NCI-H1048 (cell line): ENCODE measurements at places on chromosomes 2 and 18.

- no peak for DNase-seq
Observed at GRCh38 chr18:38572554-38573111, 1007.0 kb upstream of the CELF4 start.

DNA sequence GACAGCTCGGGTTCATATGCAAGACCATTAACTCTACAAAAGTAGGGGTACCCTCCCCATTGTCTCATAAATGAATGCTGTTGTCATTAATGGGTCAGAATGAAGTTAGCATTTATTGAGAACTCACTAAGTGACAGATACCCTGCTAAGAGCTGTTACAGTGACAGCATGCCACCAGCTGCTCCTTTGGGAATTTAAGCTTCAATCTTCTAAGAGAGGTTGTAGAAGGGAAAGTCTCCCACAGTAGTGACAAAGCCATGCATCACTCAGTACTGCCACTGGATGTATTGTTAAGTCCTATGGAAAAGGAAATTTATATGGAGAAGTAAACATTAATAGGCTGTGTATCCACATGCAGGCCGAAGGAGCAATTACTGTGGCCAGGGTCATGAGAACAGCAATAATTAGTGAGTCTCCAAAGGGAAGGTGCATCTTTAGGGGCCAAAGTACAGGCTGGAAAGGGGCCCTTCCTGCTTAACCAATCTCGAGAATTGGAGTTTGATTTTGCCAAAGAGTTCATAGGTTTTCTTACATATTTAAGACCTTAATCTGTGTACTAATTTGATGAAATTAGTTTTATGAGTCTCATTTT, 64.5 kb upstream of the FAM124B start:
- no peak for DNase-seq

DNA sequence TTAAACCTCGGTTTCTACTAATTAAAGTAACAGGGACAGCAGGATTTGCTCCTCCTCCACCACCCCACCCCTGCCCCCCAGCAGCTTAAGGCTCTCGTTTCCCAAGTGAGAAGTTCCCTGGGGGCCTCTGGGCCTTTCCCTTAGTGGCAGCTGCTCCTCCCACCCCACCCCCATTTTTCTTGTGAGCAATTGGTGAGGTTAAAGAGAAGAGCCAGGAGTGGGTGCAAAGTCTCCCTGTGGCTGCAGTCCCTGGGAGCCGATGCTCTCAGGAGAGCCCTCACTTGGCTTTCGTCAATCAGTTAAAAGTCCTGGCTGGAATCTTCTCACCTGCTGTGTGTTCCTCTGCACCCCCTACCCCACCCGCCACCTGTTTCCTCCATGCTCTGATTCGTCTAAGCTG, 48.7 kb upstream of the AGAP1 start:
- no peak for DNase-seq

- DNase-seq: no peak
Observed at GRCh38 chr2:224884188-224884587, 158.1 kb downstream of the DOCK10 start.

DNA sequence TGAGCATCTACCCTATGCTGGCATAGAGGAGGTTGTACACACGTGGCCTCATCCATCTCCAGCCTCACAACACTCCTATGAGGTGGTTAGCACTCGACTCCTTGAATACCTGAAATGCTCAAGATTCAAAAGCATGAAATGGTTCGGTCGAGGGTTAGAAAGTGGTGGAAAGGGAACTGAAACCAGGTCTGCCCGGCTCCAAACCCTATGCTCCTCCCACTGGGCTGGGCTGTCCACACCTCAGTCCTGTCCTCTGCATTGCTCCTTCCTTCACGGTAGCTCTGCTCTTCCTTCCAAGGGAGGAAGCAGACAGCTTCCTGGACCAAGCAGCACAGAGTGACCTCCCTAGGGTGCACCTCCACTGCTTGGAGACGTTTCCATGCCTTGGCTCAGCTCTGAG, 565.2 kb upstream of the ID2 start:
- DNase-seq: no peak

- DNase-seq: no peak
Observed at GRCh38 chr18:51399491-51400122, 202.1 kb upstream of the MEX3C start.

- no peak for DNase-seq
Observed at GRCh38 chr2:106115250-106115649, 78.9 kb downstream of the UXS1 start.

GRCh38 chr18:62069556-62069955, 117.3 kb downstream of the PIGN start:
- DNase-seq: no peak

DNA sequence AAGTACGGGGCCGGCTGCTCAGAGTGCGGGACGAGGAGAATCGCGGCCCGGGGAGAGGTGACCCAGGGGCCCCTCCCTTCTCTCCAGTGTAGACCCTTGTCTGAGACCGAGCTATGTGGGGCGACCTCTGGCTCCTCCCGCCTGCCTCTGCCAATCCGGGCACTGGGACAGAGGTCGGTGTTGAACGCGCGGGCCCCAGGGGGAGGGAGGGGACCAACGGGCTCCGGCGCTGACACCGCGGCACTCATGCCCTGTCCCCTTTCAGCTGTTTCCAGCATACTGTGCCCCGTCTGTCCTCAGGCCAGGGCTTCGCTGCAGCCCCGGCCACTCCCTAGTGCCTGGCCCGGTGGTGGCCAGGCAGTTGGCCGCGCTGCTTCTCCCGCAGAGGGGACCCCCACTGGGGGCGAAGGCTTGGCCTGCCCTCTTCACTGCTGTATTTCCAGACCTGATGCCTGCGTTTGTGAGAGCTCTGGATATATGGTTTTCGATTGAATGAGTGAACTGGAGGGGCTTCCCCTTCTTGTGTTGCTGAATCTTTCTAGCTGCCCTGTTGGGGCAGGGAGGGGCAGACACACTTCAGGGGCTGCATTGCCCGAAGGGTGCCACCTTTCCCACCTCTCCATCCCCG, 809 bp downstream of the DBI start:
- DNase-seq: no peak

GRCh38 chr2:112259509-112260294, 4.9 kb upstream of the ZC3H8 start:
- peak; percentile 43 for DNase-seq

DNA sequence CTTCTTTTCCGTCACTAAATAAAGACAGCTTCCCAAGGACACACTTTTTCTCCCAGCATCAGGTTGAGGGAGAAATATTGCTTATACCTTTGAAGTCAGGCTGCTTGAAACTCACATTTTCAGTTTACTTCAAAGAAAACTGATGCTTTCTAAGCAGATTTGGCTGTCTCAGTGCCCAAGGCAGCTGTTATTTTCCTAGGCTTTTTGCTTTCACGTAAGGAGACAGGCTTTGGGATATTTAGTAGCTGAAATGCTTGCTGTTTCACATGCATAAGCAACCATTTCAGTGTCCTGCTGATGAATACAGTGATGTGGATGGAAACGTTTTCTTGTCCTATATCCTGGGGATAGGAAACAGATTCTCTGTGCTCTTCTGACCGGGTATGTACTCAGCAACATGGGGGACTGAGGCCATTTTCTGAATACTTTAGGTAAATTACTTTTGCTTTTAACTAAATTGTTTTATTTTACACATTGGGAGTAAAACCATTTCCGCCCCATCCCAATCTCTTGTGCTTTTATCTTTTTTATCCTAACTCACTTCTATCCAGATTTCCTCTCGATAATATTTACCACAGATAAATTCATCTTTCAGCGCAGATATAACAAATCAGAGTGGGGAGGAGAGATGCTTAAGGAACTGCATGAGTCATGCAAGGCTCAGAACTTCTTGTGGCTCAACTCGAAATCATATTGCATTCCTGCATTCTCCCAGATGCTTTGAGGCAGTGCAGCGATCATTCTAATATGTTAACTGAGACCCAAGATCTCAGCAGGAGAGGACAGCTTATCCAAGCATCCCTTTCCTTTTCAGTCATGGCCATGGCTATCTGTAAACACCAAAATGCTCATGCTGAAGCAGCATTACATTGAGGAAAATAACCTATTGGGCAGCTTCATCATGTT, 22.2 kb downstream of the GALR1 start:
- no peak for DNase-seq

- no peak for DNase-seq
Observed at GRCh38 chr18:56563568-56563967, 74.8 kb downstream of the TXNL1 start.

GRCh38 chr18:48828691-48829442, 121.9 kb downstream of the SMAD7 start:
- no peak for DNase-seq

- no peak for DNase-seq
Observed at GRCh38 chr2:170258382-170258781, 80.4 kb downstream of the MYO3B start.

DNA sequence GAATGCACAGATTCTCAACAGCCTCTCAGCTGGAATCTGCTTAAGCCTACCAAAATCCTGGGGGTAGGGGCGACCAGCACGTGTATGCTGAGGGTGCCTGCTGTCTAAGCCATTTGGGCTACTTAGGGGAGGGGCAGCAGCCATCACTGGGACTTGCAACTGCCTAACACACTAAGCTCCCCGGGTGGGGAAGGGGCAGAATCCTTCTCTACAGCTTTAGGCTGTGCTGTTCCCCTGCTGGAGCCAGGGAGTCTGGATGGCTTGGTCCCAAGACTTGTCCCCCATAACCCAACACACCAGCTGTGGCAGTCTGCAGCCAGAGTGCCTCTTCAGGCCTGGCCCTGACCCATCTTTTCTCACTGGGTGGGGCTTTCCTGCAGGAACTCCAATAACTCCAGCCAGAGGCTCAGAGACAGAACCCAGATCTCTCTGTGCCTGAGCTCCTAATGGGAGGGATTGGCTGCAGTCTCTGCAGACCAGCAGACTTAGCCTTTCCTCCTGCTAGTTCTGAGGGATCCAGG, 305.4 kb upstream of the RND3 start:
- DNase-seq: no peak

DNA sequence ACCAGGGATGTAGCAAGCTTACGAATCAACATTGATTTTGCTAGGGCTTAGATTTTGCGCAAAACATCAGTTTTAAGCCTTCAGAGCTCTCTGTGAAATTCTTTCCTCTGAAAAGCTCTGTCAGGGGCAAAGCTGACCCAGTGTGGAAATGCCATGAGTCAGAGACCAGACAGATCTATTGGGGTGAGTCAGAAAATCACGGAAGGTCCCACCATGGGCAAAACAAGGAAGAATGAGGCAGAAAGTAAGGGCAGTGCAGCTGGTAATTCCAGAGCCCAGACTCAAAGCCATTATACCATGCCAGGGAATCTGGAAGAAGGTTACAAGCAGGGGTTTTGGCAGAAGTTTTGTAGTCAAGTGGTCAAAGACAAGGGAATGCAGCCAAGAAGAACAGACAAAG, 256.6 kb upstream of the CTAGE1 start:
- no peak for DNase-seq

DNA sequence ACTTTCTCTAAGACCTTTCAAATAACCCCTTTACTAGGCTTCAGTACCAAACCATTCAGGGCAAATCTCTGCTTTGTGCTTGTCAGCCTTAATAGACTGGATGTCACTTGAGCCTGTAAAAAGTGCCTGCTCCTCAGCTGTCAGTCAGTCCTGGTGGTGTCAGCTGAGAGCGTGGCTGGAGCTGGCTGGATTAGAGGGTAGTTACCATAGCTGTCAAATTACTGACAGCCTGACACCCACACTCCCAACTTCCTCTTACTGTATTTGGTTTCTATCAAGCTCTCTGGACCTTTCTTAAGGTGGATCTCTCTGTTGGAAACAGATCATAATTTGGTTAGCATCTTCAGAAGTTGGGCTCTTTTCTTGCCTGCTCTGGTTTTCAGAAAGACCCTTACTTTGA, 371.4 kb upstream of the ATP5MC3 start:
- no peak for DNase-seq

DNA sequence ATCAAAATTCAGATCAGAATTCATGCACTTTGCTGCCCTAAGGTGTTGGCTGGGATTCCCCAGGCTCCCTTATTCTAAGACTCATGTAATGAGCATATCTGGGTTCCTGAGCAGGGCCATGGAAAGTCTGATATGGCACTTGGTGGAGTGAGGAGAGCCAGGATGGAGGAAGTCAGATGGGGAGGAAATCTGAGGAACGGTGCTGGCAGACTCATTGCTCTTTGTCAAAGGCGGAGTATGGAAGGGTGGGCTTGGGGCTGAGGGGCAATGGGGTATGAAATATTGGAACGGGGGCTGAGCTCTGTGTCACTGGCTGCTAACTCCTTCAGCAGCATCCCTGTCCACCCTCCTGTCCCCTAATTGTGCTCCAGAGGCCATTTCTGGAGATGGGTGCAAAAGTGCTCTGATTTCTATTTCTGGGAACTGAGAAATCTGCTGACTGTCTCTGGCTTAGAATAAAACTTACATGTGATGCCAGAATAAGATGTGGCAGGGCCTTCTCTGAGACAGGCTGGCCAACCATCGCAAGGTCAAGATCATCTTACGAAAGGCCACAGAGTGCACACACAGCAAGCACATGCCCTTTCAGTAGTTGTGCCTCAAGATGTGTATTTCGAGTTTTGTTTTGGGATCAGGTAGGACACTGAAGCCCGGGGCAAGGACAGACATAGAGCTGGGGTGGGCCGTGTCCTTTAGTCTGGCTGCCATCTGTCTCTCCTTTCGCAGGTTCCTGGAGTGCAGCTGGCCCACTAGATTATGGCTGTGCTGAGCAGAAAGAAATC, 480.0 kb upstream of the HS6ST1 start:
- no peak for DNase-seq

- no peak for DNase-seq
Observed at GRCh38 chr2:13696601-13697000, 935.9 kb upstream of the LRATD1 start.
